ENCODE measurements at places on chromosomes 2 and 18. TPM values are rescaled to one million over a fixed set of nuclear protein-coding genes. Genes with fewer than 3 reads are reported as not detected.

CD8B gene
- 10.6 TPM for total RNA-seq

SPHKAP gene
- 1.2 TPM for total RNA-seq

RBM44 gene
- 0.98 TPM for total RNA-seq

MEP1B gene
- total RNA-seq, result not detected

ZNF516 gene
- total RNA-seq, result 46.4 TPM

UGT1A5 gene
- 1.2 TPM for total RNA-seq

FHOD3 gene
- 5.6 TPM for total RNA-seq

WDR33 gene
- total RNA-seq, result 37.1 TPM

ACVR1C gene
- total RNA-seq, result 6.6 TPM

GRCh38 chr2:104790100-104790811, 63.7 kb upstream of the POU3F3 start:
- DNase-seq, result no peak

- DNase-seq, result no peak
Observed at GRCh38 chr18:9648431-9649163, 34.2 kb upstream of the PPP4R1 start.

- DNase-seq, result no peak
Observed at GRCh38 chr2:53569957-53570727, 197.5 kb upstream of the CHAC2 start.

GRCh38 chr18:25072205-25072604, 279.8 kb downstream of the ZNF521 start:
- DNase-seq, result no peak

GRCh38 chr2:56613254-56613653, 429.5 kb downstream of the CCDC85A start:
- no peak for DNase-seq

GRCh38 chr2:177433402-177433801, 40.8 kb downstream of the AGPS start:
- no peak for DNase-seq

- no peak for DNase-seq
Observed at GRCh38 chr18:30632071-30632698, 410.4 kb downstream of the DSC3 start.

- no peak for DNase-seq
Observed at GRCh38 chr18:69858897-69859296, 88.8 kb downstream of the CD226 start.

GRCh38 chr2:74882299-74882687, 48.4 kb downstream of the HK2 start:
- DNase-seq, result no peak

DNA sequence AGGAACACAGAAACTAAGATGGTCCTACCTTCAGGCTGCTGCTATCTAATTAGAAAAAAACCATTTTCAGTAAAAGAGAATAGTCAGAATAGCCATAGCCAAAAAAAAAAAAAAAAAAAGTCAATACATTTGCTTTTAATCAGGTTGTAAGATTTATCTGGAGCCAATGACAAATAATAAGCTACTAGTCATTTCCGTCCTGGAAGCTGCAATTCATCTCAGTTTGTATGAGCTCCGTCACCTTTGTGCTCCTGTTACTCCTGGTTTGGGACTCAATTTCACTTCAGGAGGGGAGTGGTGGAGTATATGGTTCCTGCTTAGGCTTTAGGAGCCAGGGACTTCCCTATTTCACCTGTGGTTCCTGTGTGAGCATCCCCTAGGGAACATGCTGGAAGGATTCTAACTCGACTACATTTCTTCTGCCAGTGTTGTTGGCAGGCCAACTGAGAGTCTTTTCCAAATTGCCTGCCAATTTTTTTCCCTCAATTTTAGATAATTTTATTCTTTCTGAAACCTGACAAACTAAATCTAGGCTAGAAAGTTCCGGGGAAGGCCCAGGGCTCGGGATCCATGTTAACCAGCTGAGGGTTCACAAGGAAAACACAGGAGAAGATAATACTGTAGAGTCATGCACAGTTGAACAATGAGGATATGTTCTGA, 481.8 kb downstream of the DLGAP1 start:
- DNase-seq, result no peak
